ENCODE measurements at places on chromosomes 5 and 9.

DNA sequence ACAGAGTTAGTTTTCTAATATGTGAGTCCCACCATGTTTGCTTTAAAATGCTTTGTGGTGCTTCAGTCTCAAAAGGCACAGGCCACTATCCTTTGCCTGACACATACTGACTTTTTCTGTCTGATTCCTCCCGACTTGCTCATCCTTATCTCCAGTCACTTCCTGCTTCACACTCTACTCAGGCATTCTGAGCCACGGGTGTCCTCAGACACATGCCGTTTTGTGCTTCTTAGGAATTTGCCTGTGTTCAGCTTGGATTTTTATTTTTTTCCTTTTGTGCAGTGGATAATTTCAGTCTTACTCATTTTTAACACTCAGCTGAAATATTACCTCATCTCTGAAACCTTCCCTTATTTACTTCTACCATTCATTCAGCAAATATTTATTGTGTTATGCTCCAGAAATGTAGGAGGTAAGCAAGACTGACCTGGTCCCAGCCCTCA, 54.1 kb downstream of the MAN2A1 start:
- no peak for DNase-seq

- DNase-seq, result no peak
Measured at GRCh38 chr9:29241320-29241719, 1668.0 kb upstream of the C9orf72 start.

GRCh38 chr9:125998837-125999503, 251.8 kb downstream of the PBX3 start:
- DNase-seq, result no peak

DNA sequence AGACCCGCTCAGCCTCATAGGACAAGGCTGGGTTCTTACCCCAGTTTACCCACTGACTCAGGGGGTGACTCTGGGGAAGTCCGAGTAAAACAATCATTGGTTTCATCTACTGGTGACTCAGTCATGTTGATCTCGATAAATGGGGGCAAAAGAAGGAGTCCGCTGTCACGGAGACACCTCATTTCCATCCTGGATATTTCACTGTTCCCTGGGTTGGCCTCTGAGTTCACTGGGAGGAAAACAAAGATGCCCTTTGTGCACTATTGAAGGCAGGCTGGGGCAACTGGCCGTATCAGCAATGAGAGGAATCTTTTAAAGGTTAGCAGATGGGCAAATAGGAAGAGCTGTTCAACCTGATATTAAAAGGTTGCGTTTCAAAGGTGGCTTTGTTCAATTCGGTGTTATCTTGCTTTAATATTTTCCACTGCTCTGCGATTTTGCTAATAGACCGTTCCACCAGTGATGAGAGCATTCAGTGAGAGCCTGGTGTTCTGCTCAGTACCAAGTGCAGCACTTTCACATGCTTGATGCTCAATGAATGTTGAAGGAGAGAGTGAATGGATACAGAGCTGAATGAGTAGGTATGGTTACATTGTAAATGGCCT, 110.2 kb upstream of the EGFLAM start:
- DNase-seq, result no peak

DNA sequence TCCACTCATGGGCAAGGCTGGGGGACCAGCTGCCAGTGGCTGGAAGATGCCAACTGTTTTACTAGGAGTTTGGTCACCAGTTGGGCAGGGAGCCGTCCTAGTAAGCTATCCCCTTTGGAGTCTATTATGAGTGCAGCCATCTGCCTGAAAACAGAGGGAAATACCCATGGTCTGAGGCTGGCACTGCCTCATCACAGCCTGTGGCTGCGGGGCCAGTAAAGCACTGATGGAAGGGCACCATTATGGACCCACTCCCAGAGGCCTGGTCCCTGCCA, 187.2 kb upstream of the PANK3 start:
- no peak for DNase-seq

- no peak for DNase-seq
Measured at GRCh38 chr5:57698802-57699201, 216.2 kb upstream of the ACTBL2 start.

DNA sequence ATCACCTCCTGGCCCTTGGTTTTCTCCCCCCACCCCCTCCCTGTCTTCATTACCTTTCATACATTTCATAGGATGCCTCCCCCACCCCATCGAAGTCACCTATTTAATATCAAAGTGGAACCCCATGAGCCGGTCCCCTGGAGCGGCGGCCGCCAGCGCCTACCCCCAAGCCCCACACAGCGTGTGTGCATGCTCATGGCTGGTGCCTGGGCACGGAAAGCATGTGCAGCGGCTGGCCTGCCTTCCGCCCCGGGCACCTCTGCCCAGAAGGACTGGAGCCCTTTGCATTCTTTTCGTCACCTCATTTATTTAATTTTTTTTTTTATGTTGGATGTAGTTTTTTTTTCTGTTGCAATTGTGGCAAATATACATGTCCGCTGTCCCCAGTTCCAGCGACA, 116.2 kb downstream of the WNK2 start:
- no peak for DNase-seq
